Vagina (tissue), 2 donors: ENCODE measurements at places on chromosomes 4 and X. TPM values are rescaled to one million over a fixed set of nuclear protein-coding genes. Genes with fewer than 3 reads are reported as not detected.
A peak's percentile ranks its signal among the peaks of the same experiment; 100 is the strongest.

- DNase-seq = no peak
- H3K27me3 ChIP-seq = no peaks in the 10 kb centered on the region
- H3K4me3 ChIP-seq = no peak overlapping the region
- H3K36me3 ChIP-seq = no peaks in the 10 kb centered on the region
- H3K4me1 ChIP-seq = peaks cover 4% of the 10 kb centered on the region
Measured at GRCh38 chr4:148333265-148333664, 108.9 kb downstream of the NR3C2 start.

DNA sequence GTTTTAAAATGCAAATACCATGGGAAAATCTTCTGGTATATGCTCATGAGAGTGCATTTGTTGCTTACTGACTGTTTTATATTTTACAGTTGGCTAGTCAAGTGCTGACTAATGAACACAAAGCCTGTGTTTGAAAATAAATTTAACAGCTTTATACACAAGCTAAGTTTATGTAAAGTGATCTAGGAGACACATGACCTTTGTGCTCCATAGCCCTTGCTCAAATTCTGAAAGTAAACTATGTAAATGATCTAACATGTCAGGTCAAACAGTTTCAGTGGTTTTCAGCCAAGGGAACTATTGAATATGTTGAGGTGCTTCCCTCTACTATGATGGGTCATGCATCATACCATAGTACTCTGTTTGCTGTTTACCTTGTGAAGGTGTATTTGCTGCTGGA lies 36.7 kb downstream of the DIAPH2 start:
- no peak overlapping the region for H3K4me3 ChIP-seq
- H3K4me1 ChIP-seq = peaks cover 11% of the 10 kb centered on the region
- no peaks in the 10 kb centered on the region for H3K36me3 ChIP-seq
- no peak for DNase-seq

- peaks cover 22% of the 10 kb centered on the region for H3K4me1 ChIP-seq
- H3K27me3 ChIP-seq = no peaks in the 10 kb centered on the region
- H3K27ac ChIP-seq = peak overlapping the region; percentile 56
- peak overlapping the region; percentile 43 for H3K4me3 ChIP-seq
- no peaks in the 10 kb centered on the region for H3K36me3 ChIP-seq
- no peak for DNase-seq
Measured at GRCh38 chr4:145909281-145909715, 29.3 kb downstream of the ZNF827 start.

GRCh38 chr4:104524591-104524990 lies 29.9 kb upstream of the CXXC4 start:
- no peak for DNase-seq
- H3K4me1 ChIP-seq = no peaks in the 10 kb centered on the region
- H3K36me3 ChIP-seq = no peaks in the 10 kb centered on the region
- no peak overlapping the region for H3K4me3 ChIP-seq

- no peak for DNase-seq
- H3K27ac ChIP-seq = no peak overlapping the region
- H3K4me3 ChIP-seq = no peak overlapping the region
- no peaks in the 10 kb centered on the region for H3K27me3 ChIP-seq
- no peaks in the 10 kb centered on the region for H3K4me1 ChIP-seq
Measured at GRCh38 chr4:100113732-100114131, 76.5 kb downstream of the DDIT4L start.

- H3K4me1 ChIP-seq = no peaks in the 10 kb centered on the region
- no peaks in the 10 kb centered on the region for H3K27me3 ChIP-seq
- no peaks in the 10 kb centered on the region for H3K36me3 ChIP-seq
Measured at GRCh38 chr4:10730019-10730418, 45.5 kb upstream of the CLNK start.

- no peak overlapping the region for H3K27ac ChIP-seq
- H3K36me3 ChIP-seq = no peaks in the 10 kb centered on the region
- peak overlapping the region; percentile 58 for H3K4me3 ChIP-seq
- H3K27me3 ChIP-seq = peaks cover 3% of the 10 kb centered on the region
- no peak for DNase-seq
Measured at GRCh38 chr4:182143822-182144625, 99.2 kb upstream of the TENM3 start.

DNA sequence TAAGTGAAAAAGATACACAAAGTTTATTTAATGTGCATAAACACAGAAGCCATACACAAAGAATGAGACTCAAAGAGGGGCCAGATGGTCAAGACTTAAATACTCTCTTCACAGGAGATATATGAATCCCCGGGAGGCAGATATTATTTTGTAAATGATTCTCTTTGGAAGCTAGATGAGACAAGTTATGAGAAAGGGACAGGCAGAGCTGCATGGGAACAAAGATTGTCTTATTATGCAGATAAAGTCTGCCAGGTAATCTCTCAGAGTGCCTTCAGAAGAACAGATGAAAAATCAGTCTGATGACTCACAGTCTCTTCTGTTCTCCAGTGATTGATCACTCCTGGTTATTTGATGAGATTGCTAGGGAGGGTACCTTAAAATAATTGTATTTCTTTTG lies 89.0 kb downstream of the NAF1 start:
- no peak overlapping the region for H3K27ac ChIP-seq
- no peak overlapping the region for H3K4me3 ChIP-seq

GRCh38 chr4:15738877-15739276 lies 36.0 kb downstream of the BST1 start:
- no peaks in the 10 kb centered on the region for H3K4me1 ChIP-seq
- H3K4me3 ChIP-seq = no peak overlapping the region
- no peak for DNase-seq
- H3K27ac ChIP-seq = no peak overlapping the region
- no peaks in the 10 kb centered on the region for H3K36me3 ChIP-seq
- H3K27me3 ChIP-seq = no peaks in the 10 kb centered on the region

Gene NXF2
- not detected for total RNA-seq

Gene CPLX1
- 0.98 TPM for total RNA-seq

Gene ERVMER34-1
- 2.7 TPM for total RNA-seq

Gene SH3BP2
- 102 TPM for total RNA-seq

Gene CLDN22
- not detected for total RNA-seq

Gene TMEM255A
- 10.8 TPM for total RNA-seq

Gene CXCL8
- total RNA-seq = 0.49 TPM

Gene SFRP2
- total RNA-seq = 49.8 TPM
